ENCODE measurements at places on chromosomes 7 and 10.

DNA sequence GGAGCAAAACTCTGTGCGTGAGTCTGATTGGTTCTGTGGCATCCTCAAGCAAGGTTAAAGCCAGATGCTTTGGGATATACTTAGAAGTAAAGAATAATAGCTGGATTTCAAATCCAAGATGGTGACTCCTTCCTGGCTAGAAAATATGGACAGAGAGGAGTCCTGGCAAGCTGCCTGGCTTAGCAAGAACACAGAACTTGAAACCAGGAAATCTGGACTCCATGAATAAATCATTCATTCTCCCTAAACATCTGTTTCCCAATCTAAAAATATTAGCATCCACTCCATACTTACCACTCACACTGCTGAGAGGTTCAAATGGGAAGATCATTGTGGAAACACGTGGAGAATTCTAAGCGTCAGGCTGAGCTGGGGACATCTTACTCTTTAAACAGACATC lies 1074.1 kb upstream of the AUTS2 start:
- no peak for DNase-seq

GRCh38 chr7:104723001-104723400 lies 291.0 kb upstream of the KMT2E start:
- DNase-seq = no peak

DNA sequence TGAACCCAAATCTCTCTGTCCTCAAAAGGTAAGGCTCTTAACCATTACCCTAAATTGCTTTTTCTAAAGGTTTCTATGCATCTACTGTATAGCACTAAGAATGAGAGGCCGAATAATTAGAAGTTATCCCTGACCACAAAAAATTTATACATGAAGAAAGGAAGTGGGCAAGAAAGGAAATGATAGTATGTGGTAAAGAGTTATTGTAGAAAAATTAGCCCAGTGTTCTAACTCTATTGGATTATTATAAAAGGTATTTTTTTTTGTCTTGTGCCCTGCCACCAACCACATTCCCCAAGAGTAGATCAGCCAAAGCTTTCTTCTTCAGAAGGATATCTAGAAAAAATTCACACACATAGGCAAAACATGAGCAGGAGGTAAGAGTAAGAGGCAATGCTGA lies 45.4 kb downstream of the DKK1 start:
- no peak for DNase-seq

- peak; percentile 34 for DNase-seq
Measured at GRCh38 chr7:36286226-36286625, 103.4 kb upstream of the ANLN start.

DNA sequence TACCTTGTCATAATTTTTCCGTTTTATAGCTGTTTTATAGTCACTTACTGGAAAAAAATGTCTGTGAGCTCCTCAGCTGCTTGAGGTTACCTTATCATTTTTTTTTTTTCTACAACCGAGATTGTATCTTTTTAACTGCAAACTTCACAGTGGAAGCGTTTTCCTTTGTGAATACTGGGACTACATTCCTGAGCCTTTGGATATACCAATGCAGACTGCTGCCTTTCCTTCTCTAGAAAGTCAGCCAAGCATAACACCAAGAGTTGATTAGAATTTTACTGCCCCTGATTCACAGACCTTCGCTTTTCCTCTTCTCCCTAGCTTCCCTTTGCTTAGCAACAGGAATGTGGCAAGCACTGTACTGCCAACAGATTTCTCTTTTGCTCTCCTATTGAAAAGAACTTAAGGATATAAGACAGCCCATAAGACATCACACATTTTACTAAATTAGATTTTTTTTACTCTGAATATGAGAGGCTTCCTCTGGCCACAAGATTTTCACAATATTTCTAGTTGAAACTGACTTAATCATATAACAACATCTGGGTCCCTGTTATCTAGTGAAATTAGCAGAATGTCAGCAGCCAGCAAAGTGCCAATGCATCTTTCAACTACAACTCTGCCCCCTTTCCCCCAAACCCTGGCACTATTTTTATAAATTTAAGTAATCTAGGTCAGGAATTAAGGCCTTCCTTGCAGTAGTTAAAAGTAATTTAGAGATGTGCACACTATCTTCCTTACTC lies 170.6 kb downstream of the PRKG1 start:
- no peak for DNase-seq

DNA sequence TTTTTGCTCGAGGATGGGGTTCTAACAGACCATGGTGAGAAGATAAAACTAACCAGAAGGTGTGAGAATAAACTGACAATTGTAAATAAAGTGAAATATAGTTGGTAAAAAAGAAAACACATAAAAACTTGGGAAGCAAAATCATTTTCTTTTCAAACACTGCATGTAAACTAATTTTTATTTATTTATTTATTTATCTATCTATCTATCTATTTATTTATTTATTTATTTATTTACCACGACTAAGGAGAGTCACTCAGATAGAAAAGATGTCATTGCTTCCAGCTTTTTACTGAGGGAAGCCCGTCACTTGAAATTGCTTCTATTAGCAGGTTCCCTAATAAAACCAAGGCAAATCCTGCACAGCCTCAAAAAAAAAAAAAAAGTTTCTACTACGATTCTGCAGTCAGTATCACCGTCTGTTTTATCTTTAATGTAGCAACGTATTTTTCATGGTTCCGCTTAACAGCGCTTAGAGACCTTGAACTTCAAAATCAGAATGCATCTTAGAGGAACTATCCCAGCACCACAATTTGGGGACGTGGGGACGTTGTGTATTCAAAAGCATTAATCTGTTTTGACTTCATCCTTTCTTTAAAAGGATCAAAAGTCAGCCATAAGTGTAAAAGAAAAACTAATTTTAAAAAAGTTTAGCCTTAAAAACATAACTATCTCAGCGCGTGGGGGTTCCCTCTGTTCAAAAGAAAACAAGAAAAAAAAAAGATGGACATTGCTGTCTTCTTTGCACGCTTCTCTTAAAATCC lies 33.3 kb upstream of the EBLN1 start:
- DNase-seq = no peak

DNA sequence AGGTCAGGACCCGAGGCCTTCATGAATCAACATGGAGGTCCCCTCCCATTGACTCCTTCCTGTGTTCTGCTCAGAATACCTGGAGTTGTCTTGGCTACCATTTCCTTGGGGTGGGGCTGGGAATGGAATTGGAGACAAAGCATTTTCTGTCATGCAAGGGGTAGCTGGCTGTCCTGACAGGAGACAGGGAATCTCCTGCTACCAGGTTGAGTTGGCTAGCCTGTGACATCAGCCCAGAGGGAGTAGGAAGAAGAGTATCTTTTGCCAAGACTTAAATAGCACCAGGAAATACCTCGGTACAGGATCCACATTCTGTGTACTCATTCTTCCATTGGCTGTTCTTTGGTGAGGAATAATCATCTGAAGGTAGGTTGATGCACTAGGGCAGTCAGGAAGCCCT lies 4.9 kb downstream of the ZDHHC16 start:
- no peak for DNase-seq

DNA sequence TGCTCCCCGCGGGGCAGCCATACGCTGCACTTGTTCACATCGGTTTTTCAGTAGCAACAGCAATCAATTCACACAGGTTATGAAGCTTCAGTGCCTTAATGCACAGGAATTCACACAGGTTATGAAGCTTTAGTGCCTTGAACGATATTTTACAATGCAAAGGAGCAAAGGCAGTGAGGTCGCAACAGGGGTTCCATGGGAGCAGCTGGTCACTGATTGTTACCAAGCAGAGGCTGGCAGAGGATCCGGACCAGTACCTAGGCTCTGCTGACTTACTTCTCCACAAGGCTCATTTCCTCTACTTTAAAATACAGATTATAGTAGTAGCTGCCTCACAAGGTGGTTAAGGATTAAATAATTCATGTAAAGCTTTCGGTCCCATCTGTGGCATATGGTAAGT lies 95.2 kb upstream of the ODAD2 start:
- no peak for DNase-seq

- no peak for DNase-seq
Measured at GRCh38 chr10:89115876-89116627, 91.1 kb downstream of the CH25H start.

Data from activated T-helper 9 cell treated with anti-CD3 and anti-CD28 coated beads, Interleukin-2, amount 50 U/mL, for 16 hours (primary cell).